ENCODE measurements at places on chromosomes 7 and 10.
A peak's percentile ranks its signal among the peaks of the same experiment; 100 is the strongest.

- no peak for DNase-seq
Measured at GRCh38 chr10:2893991-2894390, 173.4 kb upstream of the PFKP start.

GRCh38 chr10:103892181-103892580, 25.8 kb downstream of the STN1 start:
- DNase-seq: no peak

DNA sequence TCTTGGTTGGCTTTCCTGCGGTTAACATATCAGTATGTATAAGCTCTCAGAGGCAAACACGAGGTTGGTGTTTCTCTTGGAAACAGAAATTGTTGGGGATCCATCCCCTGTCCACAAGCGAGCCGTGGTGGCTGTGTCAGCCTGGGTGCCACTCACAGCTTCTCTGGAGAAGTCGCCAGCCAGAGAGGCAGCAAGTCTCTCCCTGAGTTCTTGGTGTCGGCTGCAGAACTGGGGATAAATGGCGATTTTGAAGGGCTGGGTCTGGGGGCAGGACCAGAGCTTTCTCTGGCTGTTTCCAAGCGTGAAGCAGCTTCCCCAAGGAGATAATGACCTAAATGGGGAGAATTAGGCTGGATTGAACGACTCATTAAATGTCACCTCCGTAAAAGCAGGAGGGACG, 335.3 kb downstream of the GLRX3 start:
- no peak for DNase-seq

DNA sequence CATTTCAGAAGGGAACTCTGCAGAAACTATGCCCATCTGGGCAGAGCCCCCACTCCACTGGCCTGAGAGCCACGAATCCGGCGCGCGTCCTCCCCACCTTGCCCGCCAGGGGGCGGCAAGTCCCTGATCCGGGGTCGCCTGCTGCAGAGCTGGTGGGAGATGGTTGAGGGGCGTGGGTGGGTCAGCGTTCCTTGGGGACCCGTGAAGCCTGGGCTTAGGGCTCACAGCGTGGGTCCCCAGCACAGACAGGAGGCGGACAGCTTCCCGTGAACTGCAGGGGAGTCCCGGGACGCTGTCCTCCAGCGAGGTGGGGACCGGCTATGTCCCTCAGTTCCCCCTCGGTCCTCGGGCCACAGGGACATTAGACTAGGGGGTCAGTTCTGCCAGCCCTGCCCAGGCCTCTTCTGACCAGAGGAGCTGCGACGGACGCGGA, 585 bp upstream of the POP7 start:
- DNase-seq: peak; percentile 38

DNA sequence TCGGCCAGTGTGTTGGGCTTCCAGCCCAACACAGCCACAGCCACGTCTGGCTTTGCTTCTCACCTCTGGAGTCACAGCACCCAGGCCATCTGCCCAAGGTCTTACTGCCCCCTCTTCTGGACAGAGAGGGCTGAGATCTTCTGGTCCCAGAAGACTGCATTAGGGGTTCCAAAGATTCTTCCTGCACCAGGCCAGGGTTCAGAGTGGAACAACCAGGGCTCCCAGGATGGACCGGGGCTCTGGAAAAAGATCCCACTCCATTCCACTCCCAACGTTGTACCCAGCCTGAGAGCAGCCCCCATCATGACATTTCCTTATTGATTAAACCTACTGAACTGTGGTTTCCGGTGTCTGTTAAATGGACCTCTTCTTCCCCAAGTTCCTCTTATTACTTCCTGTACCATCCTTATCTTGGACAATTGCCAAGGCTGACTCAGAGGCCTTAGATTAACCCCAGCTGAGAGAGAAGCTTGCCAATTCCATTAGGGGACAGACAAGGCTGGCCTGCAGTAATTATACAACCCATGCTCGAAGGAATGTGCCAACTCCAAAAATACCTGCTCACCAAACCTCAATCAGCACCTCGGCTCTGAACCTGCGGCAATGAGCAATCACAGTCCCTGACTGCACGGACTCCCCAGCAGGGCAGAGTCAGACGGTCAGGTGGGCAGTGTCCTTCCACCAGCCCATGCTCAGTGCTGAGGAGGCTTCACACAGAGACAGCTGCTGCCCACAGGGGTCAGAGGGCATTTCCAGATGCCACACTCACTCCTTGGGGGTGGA, 47.9 kb upstream of the NPFFR1 start:
- DNase-seq: peak; percentile 51

DNA sequence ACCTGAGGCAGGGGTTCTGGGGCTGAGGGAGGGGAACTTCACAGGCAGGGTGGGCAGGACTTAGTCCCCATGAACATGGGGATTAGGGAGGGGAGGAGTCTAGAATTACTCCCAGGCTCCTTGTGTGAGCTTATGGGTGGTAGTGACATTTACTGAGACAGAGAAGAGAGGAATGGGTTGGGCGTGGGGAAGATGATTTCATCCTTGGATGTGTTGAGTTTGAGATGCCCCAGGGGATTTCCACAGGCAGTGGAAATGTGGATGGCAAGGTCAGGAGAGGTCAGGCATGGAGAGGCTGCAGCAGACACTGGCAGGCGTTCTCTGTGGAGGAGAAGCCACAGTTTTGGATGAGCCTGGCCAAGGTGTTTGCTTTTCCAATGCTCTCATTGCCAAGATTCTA, 26.4 kb upstream of the GSDME start:
- no peak for DNase-seq

GRCh38 chr10:114431414-114432135, 27.3 kb upstream of the AFAP1L2 start:
- DNase-seq: no peak

DNA sequence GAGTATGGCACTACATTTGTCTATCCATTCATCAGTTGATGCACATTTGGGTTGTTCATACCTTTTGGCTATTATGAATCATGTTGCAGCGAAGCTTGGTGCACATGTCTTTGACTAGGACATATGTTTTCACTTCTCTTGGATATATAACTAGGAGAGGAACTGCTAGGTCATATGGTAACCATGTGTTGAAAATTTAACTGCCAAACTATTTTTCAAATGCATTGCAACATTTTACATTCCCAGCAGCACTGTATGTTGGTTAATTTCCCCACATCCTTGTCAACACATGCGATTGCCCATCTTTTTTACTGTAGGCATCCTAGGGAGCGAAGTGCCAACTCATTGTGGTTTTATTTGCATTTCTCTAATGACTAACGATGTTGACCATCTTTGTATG, 183.4 kb downstream of the PRKCQ start:
- no peak for DNase-seq

DNA sequence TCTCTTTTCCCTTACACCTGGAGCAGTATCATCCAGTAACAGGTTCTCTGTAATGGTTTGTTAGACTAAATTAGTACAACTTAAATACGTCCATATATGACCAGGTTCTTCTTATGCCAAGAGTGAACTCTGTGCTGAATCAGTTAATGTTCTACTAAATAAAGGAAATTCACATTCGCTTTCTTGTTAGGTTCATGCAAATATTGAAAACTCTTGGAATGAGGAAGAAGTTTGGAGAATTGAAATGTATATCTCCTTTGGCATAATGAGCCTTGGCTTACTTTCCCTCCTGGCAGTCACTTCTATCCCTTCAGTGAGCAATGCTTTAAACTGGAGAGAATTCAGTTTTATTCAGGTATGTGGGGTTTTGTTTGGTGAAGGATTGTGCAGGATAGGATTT, 15.3 kb upstream of the CFAP69 start:
- no peak for DNase-seq

- no peak for DNase-seq
Measured at GRCh38 chr7:127916735-127917134, 114.5 kb downstream of the LRRC4 start.

DNA sequence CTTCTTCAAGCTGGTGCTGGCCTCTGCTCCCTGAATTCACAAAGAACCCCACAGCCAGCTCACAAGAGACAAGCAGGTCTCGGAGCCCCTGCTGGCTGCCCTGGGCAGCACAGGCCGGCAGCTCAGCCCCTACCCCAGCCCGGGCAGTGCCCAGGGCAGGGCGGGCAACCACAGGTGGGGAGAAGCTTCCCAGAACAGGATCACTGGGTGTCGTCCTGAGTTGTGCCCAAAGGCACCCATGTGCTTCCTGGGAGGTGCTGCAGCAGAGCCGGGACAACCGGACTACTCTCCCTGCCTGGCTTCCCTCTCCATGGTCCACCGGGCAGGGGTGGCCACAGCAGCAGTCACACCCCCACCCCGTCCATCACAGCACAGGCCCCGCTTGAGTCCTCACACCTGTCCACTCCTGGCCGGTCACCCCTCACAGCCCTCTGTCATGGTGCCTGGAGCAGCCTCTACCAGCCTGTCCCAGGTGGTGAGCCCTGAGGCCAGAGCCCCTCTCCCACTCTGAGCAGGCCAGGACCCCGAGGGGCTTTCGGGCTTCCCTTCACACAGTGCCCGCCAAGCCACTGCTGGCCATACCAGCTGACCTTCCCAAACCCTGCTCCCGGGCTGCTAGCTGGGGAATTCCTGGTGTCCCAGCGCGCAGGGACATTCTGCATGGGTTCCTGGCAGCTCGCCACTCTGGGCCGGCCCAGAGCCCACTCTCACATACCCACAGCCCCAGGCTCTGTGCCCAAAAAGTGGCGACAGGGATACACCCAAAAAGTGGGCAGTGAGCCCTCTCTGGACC, 3.1 kb downstream of the RASGEF1A start:
- no peak for DNase-seq

- no peak for DNase-seq
Measured at GRCh38 chr7:151735186-151735850, 141.6 kb downstream of the PRKAG2 start.

- no peak for DNase-seq
Measured at GRCh38 chr7:131608116-131608500, 51.7 kb upstream of the PODXL start.

DNA sequence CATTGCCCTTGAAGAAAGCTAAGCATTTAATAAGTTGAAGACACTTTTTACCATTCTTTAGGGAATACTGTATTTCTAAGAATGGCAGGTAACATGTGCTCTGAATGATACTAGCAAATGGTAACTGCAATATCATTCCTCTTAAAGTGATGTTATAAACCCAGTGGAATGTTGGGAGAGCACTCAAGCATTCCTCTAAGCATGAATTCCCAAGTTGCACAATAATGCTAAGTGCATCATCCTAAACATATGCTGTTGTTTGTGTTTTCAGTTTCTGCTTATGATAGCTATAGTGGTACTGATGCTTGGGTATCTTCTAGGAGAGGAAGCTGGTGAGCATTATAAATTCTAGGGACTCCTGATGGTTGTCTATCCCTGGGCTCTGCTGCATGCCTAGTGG, 673.9 kb downstream of the PHTF2 start:
- no peak for DNase-seq

DNA sequence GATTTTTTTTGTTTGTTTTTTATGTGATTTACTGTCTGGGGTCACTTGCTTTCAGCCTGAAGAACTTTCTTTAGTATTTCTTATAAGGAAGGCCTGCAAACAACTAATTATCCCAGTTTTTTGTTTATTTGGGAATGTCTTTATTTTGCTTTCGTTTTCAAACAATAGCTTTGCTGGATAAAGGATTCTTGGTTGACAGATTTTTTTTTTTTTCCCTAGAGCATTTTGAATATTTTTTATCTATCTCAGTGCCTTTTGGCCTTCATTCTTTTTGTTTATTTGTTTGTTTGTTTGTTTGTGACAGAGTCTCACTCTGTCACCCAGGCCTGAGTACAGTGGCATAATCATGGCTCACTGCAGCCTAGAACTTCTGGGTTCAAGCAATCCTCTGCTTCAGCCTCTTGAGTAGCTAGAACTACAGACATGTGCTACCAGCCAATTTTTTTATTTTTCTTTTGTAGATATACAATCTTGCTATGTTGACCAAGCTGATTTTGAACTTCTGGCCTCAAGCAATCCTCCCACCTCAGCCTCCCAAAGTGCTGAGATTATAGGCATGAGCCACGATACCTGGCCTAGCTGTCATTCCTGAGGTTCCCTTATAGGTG, 46.3 kb upstream of the FZD9 start:
- DNase-seq: no peak

GRCh38 chr7:106866298-106867281, 1.5 kb downstream of the PIK3CG start:
- DNase-seq: no peak

GRCh38 chr10:101601541-101601940, 13.4 kb downstream of the DPCD start:
- DNase-seq: no peak
